ENCODE measurements at places on chromosomes 7 and 10. TPM values are rescaled to one million over a fixed set of nuclear protein-coding genes. Genes with fewer than 3 reads are reported as not detected.

- DNase-seq, result peak; percentile 40
- no peaks in the 10 kb centered on the region for H3K36me3 ChIP-seq
- no peak overlapping the region for H3K27ac ChIP-seq
- no peak overlapping the region for H3K4me3 ChIP-seq
Measured at GRCh38 chr10:131617113-131617858, 283.5 kb upstream of the PPP2R2D start.

GRCh38 chr7:40579401-40579800 lies 444.6 kb downstream of the SUGCT start:
- peaks cover 4% of the 10 kb centered on the region for H3K4me1 ChIP-seq
- no peak for DNase-seq
- H3K27me3 ChIP-seq, result no peaks in the 10 kb centered on the region
- no peak overlapping the region for H3K4me3 ChIP-seq
- H3K36me3 ChIP-seq, result peaks cover 10% of the 10 kb centered on the region
- H3K27ac ChIP-seq, result peak overlapping the region; percentile 11

- H3K4me3 ChIP-seq, result no peak overlapping the region
- DNase-seq, result no peak
- no peaks in the 10 kb centered on the region for H3K27me3 ChIP-seq
- no peaks in the 10 kb centered on the region for H3K4me1 ChIP-seq
Measured at GRCh38 chr7:107728276-107728675, 15.7 kb upstream of the CBLL1 start.

GRCh38 chr10:21534604-21535493 lies 817 bp downstream of the MLLT10 start:
- H3K4me1 ChIP-seq, result peaks cover 27% of the 10 kb centered on the region
- peak overlapping the region; percentile 52 for H3K27ac ChIP-seq
- no peaks in the 10 kb centered on the region for H3K27me3 ChIP-seq

DNA sequence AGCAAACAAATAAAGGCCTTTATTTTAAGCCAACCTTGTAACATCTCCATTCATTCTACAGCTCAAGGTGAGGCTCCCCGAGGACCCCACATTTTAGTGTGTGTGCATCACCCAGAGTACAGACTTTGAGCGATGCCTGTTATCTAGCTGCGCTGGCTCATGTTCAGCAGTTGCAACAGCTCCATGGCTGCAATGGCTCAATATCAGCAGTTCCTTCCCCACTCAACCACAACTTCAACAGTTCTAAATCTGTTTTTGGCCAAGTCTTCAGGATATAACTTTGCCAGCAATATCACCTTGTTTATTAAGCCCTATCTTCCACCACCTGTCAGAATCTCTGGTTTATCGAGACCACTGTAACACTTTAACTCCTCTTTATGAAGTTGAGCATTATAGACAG lies 95.8 kb downstream of the WNT2 start:
- no peak overlapping the region for H3K27ac ChIP-seq
- H3K4me3 ChIP-seq, result no peak overlapping the region
- H3K27me3 ChIP-seq, result no peaks in the 10 kb centered on the region
- no peak for DNase-seq

GRCh38 chr10:91021901-91022300 lies 101.0 kb upstream of the ANKRD1 start:
- H3K4me3 ChIP-seq, result no peak overlapping the region
- peaks cover 6% of the 10 kb centered on the region for H3K4me1 ChIP-seq
- H3K27ac ChIP-seq, result no peak overlapping the region
- DNase-seq, result no peak
- no peaks in the 10 kb centered on the region for H3K27me3 ChIP-seq

DNA sequence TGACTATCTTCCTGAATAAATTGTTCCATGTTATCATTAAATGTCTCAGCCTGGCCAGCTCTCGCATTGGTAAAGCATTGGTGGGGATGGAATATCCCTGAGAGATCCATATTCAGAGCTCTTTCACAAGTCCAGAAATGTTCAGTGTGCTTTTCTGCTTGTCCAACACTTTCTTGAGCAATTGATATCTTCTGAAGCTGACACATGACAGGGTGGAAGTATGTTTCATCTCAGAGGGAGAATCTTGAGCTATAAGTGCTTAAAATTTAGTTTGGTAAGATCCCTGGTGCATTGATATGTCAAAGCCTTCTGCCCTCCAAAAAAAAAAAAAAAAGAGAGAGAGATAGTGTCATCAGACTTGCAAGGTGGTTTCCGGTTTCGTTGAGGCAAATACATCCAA lies 7.4 kb downstream of the IFIT3 start:
- H3K27me3 ChIP-seq, result no peaks in the 10 kb centered on the region
- peaks cover 14% of the 10 kb centered on the region for H3K36me3 ChIP-seq
- peaks cover 28% of the 10 kb centered on the region for H3K4me1 ChIP-seq
- no peak overlapping the region for H3K4me3 ChIP-seq
- DNase-seq, result no peak

- no peaks in the 10 kb centered on the region for H3K36me3 ChIP-seq
- no peak overlapping the region for H3K4me3 ChIP-seq
- no peak overlapping the region for H3K27ac ChIP-seq
- no peak for DNase-seq
- no peaks in the 10 kb centered on the region for H3K27me3 ChIP-seq
- H3K4me1 ChIP-seq, result no peaks in the 10 kb centered on the region
Measured at GRCh38 chr10:64156166-64156565, 635.0 kb downstream of the REEP3 start.

GRCh38 chr7:157434231-157434630 lies 97.4 kb downstream of the DNAJB6 start:
- H3K36me3 ChIP-seq, result no peaks in the 10 kb centered on the region
- no peak overlapping the region for H3K27ac ChIP-seq

- H3K27ac ChIP-seq, result no peak overlapping the region
- H3K4me3 ChIP-seq, result no peak overlapping the region
- H3K36me3 ChIP-seq, result no peaks in the 10 kb centered on the region
- H3K4me1 ChIP-seq, result peaks cover 18% of the 10 kb centered on the region
Measured at GRCh38 chr10:30114881-30115625, 55.7 kb upstream of the JCAD start.

DNA sequence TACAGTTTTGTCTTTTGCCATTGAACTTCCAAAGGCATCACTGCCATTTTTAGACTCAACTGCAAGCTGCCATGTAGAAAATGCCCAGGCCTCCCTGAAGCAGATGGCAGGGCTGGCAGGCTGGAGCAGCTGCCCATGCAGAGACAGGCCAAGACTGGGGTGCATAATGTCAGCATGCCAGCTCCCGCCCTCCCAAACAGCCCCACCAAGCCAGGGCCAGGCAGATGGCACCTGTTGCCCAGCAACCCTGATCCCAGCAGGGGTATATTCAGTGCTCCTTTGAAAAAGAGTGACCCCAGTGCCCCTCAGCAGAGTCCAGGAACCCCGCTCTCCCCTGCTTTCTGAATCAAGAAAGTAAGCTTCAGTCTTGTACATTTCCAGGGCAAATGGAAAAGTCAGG lies 32.6 kb downstream of the VSTM4 start:
- no peak for DNase-seq
- H3K27me3 ChIP-seq, result no peaks in the 10 kb centered on the region
- peak overlapping the region; percentile 19 for H3K27ac ChIP-seq
- H3K36me3 ChIP-seq, result no peaks in the 10 kb centered on the region

- no peaks in the 10 kb centered on the region for H3K4me1 ChIP-seq
- H3K36me3 ChIP-seq, result peaks cover 71% of the 10 kb centered on the region
- H3K27me3 ChIP-seq, result no peaks in the 10 kb centered on the region
- no peak for DNase-seq
- no peak overlapping the region for H3K27ac ChIP-seq
Measured at GRCh38 chr10:91820144-91820543, 21.9 kb downstream of the TNKS2 start.

- H3K27me3 ChIP-seq, result peaks cover 22% of the 10 kb centered on the region
- H3K4me3 ChIP-seq, result no peak overlapping the region
- H3K27ac ChIP-seq, result no peak overlapping the region
- peaks cover 68% of the 10 kb centered on the region for H3K4me1 ChIP-seq
- no peaks in the 10 kb centered on the region for H3K36me3 ChIP-seq
- no peak for DNase-seq
Measured at GRCh38 chr7:128358233-128358632, 3.3 kb downstream of the PRRT4 start.

DNA sequence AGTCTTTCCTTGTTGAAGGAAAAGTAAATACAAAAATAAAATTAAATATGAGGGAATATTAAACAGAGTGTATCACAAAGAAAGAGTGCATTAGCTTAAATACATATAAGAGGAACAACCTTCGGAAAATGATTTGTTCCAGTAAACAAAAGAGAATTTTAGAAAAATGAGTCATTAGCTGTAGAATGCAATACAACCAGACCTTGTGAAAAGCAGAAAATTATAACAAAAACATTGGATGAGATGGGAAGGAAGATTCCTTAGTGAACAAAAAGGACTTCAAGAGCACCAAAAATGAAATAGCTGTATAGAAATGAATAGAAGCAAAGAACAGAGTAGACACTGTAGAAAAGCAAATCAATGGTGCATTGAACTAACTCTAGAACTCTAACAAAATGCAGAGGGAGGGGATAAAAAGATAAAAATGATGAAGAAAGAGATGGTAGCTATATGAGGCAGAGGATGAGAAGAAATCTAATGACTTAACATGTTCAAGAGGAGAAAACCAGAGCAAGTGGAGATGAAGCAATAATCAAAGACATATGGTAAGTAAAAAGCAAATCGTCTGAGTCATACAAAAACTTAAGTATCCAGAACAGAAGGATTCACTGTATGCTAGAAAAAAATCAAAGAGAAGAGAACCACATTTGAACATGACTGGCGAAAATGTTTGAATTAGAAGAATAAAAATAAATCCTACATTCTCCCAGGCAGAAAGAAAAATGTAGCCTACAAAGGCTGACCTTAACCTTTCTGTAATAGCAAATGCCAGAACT lies 190.5 kb downstream of the TMEM26 start:
- H3K4me3 ChIP-seq, result no peak overlapping the region
- no peaks in the 10 kb centered on the region for H3K27me3 ChIP-seq
- no peaks in the 10 kb centered on the region for H3K4me1 ChIP-seq
- no peak overlapping the region for H3K27ac ChIP-seq
- DNase-seq, result no peak

GRCh38 chr10:119301397-119301796 lies 94.0 kb downstream of the GRK5 start:
- H3K4me1 ChIP-seq, result peaks cover 29% of the 10 kb centered on the region

DNA sequence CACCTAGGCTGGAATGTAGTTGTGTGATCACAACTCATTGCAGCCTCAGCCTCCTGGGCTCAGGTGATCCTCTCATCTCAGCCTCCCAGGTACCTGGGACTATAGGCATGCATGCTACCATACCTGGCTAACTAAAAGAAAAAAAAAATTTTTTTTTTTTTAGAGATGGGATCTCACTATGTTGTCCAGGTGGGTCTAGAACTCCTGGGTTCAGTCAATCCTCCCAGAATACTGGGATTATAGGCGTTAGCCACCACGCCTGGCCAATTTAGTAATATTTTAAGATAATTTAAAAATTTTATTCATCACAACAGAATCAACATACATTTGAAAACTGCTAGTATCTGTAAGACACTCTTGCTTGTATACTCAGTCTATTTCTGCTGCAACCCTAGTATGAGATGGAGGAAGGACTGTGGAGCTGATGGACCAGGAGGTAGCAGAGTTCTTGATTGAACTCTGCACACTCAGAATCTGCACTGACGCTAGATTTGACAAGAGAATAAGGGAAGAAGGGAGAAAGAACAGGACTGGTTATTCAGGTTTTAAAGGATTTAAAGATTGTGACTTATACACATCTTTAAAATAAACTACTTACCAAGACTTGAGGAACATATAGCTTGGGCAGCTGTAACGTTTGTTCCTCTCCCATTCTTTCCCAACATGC lies 57.6 kb downstream of the VCL start:
- no peaks in the 10 kb centered on the region for H3K36me3 ChIP-seq
- peak overlapping the region; percentile 75 for H3K27ac ChIP-seq
- no peak overlapping the region for H3K4me3 ChIP-seq
- H3K4me1 ChIP-seq, result peaks cover 17% of the 10 kb centered on the region

DNA sequence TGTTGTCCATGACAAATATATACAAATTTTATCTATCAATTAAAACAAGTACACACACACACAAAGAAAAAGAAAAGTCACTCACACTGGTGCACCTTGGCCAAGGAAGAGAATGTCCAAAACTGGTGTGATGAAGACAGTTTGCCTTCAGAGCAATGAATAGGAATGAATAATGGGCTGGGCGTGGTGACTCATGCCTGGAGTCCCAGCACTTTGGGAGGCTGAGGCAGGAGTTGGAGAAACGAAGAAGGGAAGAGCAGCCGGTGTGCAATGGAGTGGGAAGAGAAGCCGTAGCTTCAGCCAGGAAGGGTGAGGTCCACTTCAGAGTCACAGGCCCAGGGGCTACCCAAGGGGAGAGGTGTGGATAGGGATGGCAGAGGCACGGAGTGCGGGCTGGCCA lies 253.6 kb downstream of the CCSER2 start:
- H3K27me3 ChIP-seq, result no peaks in the 10 kb centered on the region
- H3K36me3 ChIP-seq, result no peaks in the 10 kb centered on the region
- H3K27ac ChIP-seq, result no peak overlapping the region
- H3K4me3 ChIP-seq, result no peak overlapping the region
- H3K4me1 ChIP-seq, result no peaks in the 10 kb centered on the region

DNA sequence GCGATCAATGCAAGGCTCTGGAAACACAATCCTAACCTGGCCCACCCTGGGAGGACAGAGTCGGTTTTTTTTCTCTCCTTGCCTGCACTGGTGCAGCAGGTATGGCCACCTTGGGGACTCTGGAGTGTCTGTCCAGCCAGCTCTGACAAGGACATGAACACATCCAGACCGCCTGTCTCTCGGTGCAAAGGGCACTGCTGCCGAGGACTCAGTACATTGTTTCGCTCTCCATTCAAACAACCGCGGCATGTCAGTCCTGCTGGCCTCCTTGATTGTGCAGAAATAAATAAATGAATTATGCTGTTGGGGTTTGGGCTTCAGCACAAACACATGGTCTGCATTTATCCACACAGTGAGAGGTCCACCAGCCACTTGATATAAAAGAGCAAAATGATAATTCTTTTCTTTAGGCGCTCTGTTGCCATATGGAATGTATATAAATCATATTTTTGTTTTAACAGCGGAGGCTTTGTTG lies 565.2 kb downstream of the KCNMA1 start:
- H3K27ac ChIP-seq, result no peak overlapping the region
- no peaks in the 10 kb centered on the region for H3K4me1 ChIP-seq

GRCh38 chr10:122331615-122332446 lies 42.7 kb upstream of the PLEKHA1 start:
- no peak overlapping the region for H3K27ac ChIP-seq
- DNase-seq, result no peak
- H3K4me3 ChIP-seq, result no peak overlapping the region
- no peaks in the 10 kb centered on the region for H3K36me3 ChIP-seq
- no peaks in the 10 kb centered on the region for H3K4me1 ChIP-seq

- DNase-seq, result no peak
- no peaks in the 10 kb centered on the region for H3K4me1 ChIP-seq
Measured at GRCh38 chr10:89503652-89504370, 31.6 kb downstream of the SLC16A12 start.

- H3K36me3 ChIP-seq, result no peaks in the 10 kb centered on the region
- H3K4me3 ChIP-seq, result no peak overlapping the region
- H3K27me3 ChIP-seq, result no peaks in the 10 kb centered on the region
Measured at GRCh38 chr10:95865814-95866466, 41.8 kb upstream of the CC2D2B start.

Gene ADAMTS14
- 1.2 TPM for polyA plus RNA-seq

Gene MBL2
- polyA plus RNA-seq, result not detected

Gene EMX2
- not detected for polyA plus RNA-seq

Gene SFTPA1
- polyA plus RNA-seq, result not detected

Gene FAM25A
- polyA plus RNA-seq, result not detected

Gene MUC3A
- polyA plus RNA-seq, result 0.03 TPM

Gene MPP7
- polyA plus RNA-seq, result 0.02 TPM

Data from SK-N-SH (cell line).